Endothelial cell (in vitro differentiated cells): ENCODE measurements at places on chromosomes 12 and 14. TPM values are rescaled to one million over a fixed set of nuclear protein-coding genes. Genes with fewer than 3 reads are reported as not detected.

DCP1B gene
- 13.6 TPM for total RNA-seq

NTN4 gene
- total RNA-seq: 0.13 TPM

TBC1D30 gene
- 3.6 TPM for total RNA-seq

SAMD15 gene
- total RNA-seq: 1.7 TPM

C12orf54 gene
- not detected for total RNA-seq

KRT73 gene
- 0.77 TPM for total RNA-seq

KLHDC1 gene
- 1.6 TPM for total RNA-seq

VWF gene
- 56.0 TPM for total RNA-seq

ETV6 gene
- 98.7 TPM for total RNA-seq

RAPGEF3 gene
- total RNA-seq: 81.5 TPM

FAM222A gene
- total RNA-seq: 14.2 TPM

GRCh38 chr12:53727310-53728041 is at the start of gene CALCOCO1:
Gene CALCOCO1, minus strand, starts transcription at chr12:53727452. Its CDS starts 2,210 bp downstream, at chr12:53725242.
- DNase-seq: peak; percentile 92

DNA sequence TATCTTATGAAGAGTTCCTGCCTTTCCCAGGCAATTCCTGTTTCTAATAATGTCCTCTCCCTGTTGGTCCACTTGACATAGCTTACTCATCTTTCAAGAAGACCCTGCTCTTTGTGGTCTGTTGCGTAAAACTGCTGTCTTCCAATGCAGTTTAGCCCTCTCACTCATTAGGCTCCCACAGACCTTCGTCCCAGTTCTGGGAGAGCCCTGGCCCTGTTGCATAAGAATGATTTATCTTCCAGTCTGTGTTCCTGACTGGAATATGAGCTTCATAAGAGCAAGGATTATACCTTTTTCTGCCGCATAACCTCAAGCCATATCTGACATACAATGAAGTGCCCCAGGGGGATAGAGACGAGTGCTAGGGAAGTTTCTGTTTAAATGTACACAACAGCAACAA is 365.9 kb upstream of the NOVA1 start:
- no peak for DNase-seq

DNA sequence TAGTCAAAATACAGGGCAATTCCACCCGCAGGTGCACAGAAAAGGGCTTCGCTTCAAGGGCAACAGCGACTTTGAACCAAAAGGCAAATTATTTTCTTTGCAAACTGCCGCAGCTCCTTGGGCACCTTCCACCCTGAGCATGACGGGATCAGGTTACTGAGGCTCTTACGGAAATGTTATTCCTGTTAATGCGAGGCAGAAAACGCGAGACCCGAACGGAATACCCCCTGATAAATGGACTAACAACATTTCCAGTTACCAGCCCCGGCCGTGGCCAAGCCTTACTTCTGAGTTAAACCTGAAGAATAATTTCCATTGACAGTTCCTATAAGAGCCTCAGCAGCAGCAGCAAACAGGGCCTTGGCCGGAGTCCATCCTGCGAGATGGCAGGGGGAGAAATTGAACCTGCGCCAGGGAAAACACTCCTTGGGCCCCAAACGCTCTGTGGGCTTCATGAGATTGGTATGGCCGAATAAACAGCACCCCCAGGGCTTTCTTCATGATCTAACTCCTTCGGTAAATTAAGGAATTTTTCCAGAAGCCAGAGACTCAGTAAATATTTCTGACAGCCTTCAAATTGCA is 70.0 kb upstream of the DICER1 start:
- no peak for DNase-seq

DNA sequence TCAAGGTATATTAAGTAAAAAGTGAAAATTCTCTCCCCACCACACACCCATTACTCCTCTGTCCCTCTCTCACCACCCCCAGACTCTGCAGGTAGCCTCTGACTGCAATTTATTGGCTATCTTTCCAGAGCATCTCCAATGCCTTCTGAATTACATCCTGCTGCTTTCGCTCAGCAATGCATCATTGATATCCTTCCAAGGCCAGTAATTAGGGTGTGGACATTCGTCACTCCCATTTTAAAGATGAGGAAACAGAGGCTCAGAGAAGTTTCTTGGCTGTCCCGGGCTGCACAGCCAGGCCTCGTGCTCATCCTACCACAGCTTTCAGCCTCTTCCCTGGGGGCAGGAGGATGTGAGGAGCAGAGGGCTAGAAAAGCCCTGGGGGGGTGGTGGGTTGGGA is 23.6 kb upstream of the PGF start:
- DNase-seq: no peak

GRCh38 chr12:93860668-93861373 is 183.6 kb downstream of the CRADD start:
- no peak for DNase-seq

DNA sequence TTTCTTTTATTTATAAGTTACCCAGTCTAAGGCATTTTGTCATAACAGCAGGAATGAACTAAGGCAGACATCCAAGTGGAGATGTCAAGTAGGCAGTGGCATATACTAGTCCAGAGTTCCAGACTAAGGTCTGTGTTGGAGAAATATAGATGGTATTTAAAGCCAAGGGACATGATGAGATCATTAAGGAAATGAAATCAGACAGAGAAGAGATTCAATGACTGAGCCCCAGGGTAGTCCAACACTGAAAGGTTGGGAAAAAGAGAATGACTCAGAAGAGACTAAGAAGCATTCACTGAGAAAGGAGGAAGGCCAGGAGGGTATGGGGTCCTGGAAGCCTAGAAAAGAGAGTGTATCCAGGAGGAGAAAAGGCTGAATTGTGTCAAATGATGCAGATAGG is 442.2 kb upstream of the CCDC196 start:
- DNase-seq: no peak

DNA sequence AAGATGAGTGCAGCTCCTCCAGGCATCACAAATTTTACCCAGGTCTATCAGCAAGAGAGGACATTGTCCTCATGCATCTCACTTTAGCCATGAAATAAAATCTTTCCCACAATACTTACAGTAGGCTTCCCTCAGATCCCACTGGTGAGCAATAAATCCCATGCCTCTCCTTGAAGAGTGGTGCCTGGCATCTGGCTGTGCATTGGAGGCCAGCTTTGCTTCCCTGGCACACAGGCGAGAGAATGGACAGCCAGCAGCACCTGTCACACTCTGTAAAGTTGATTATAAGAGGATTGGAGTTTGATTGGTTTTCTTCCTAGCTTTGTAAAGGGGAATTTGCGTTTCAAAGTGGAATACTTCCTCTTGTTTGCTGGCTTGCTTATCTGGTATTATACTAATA is 1153.9 kb downstream of the AACS start:
- DNase-seq: no peak

GRCh38 chr12:62291864-62292760 is 31.9 kb downstream of the USP15 start:
- DNase-seq: no peak

DNA sequence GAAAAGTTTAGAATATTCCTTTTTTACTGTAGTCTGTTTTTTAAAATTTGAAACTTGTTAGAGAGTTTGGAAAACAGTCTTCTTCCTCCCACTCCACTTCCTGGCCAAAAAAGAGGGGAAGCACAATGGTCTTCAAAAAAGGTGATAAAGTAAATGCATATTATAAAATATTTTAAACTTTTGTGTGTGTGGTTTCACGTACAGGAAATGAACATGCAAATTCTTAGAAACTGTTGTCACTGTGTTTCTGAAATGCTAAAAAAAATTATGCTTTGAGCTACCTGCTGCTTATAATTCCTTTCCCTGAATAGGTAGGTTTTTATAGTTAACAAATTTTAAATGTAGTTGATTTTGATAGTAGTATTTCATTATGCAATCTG is 2.9 kb downstream of the FGFR1OP2 start:
- DNase-seq: no peak

DNA sequence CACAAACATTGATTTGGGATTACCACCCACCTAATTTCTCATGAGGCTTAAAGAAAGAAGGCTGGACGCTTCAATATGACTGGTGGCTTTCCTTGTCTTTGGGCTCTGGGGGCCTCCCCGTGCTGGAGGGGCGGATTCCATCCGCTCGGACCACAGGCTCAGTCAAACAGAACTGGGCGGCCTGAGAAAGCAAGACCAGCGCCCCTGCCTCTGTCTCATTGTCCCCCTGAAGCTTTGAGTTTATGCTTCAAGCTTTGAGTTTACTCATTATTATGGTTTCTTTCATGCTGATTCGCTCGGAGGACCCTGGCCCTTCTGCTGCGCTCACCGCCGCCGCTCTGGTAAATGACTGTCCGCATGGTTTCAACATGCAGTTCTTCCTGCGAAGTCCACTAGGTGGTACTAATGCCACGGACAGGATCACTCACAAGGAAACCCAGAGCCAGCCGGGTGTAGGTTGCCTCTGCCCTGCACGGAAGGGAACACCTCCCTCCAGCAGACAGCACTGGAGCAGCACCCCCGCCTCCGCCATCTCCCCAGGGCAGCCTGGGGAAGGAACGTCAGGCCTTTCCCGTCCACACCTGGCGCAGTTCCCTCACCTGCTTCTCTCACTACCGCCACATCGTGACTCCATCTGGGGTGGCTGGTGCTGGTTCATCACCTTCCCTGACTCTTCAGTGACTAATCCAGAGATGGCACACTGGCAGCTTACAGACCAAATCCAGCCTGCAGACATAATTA is 13.2 kb upstream of the TIGAR start:
- peak; percentile 75 for DNase-seq

DNA sequence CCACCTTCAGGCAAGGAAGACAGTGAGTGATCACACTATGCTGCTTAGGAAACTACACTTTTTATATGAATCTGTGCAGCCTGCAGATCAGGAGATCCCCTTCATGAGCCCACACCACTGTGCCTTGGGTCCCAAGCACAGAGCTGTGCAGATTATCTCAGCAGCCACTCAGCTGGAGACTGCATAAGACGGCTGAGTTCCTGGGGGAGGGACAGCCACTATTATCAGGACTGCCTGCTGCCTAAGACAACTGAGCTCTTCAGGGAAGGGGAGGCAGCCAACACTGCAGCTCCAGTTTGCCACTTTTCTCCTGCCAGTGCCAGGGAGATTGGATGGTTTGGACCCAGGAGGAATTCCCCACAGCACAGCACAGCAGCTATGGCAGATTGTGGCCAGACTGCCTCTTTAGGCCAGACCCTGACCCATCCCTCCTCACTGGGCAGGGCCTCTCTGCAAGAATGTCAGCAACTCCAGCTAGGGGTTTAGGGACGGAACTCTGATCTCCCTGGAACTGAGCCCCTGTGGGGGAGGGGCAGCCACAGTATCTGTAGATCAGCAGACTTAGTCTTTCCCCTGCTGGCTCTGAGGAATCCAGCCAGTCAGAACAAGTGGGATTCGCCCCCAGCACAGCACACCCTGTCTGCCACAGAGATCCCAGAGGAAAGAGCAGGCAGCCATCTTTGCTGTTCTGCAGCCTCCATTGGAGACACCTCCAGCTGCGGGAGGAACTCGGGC is 141.3 kb downstream of the KLHL28 start:
- DNase-seq: no peak

GRCh38 chr14:77302926-77303325 is 17.8 kb downstream of the POMT2 start:
- DNase-seq: no peak

DNA sequence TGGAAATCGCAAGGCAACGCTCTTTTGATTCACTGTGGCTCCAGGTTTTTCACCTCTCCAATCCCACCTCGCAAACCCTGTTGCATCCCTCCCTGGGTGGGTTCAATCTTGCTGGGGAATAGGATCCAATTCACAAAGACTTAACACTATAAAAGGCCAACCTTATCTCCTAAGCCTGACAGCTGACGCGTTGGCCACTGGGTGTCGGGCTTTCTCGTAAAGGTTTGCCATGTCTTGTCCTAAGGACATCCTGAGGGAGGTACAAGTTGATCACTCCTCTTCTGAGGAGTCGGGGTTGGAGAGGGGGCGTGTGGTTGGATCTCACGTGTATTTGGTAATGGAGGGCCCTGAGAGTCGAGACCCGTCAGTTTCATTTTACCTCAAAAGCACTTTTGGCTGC is 112.6 kb upstream of the FZD10 start:
- DNase-seq: no peak

DNA sequence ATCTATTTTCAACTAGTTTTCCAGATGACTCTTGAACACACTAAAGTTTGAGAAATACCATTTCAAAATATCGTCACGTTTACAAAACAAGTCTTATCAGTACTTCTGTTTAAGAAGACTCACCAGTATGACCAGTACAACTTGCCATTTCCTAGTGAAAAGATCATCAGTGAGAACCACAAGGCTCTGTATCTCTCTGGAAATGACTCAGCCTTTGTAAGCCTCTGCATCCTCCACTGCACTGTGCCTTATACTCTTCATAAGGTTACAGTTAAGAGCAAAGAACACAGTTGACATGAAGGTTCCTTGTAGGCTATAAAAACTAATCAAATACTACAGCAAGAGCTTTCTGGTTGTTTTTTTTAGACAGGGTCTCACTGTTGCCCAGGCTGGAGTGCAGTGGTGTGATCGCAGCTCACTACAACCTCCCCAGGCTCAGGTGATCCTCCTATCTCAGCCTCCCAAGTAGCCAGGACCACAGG is 5.7 kb upstream of the VTI1B start:
- DNase-seq: no peak

DNA sequence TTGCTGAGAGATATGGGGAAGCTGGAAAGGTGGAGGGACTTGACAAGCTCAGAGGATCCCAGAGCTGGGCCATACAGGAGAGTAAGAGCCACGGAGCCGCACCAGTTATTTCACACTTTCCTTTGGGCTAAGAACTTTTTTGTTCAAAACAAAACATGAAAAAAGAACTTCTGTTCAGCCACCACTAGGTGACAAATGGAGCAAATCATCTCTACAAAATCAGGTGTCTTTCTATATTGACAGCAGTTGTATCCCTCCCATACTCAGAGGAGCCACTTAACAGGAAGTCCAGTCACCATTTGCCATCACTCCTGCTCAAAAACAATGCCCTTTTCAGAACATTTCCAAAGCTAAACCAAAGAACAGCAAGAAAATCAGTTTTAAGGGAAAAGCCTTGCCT is 70.3 kb upstream of the DBX2 start:
- DNase-seq: no peak

DNA sequence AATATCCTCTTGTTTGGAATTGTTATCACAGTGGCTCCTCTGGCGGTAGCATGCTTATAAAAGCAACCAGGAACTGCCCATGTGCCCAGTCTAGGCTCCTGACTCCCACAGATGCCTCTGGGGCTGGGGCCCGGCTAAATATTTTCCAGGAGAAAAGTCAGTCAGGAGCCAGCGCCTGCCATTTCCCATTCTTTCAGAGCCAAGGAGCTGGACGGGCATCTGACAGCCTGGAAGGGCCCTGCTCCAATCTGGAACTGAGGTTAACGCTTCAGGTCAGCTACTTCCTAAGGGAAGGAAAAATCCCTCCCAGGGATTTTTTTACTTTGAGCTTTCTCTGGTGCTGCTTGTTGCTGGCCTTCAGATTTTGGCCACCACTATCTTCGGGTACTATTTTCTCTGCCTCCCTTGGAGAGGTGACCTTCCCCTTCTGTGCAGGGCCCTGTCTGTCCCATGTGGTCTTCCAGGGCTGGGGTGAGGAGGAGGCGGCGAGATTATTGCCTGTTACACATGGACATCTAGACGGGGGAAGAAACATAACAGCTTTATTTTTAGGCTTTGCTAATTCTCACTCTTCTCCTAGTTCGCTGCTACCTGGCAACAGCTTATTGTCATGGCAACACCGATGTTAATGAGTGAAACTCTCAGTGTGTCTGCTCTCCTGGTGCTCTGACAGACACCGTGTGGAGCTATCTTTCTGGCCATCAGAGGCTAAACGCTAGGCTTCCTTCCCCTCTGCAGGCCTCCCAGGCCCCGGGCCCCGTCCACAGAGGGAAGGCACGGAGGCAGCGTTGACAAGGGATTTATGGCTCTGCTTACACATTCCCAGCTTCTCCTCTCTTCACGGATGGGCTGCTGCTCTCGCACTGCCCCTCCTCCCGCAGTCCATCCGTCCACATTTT is 160.4 kb downstream of the CACNA1C start:
- DNase-seq: no peak
